ENCODE measurements at places on chromosomes 4 and X.

- DNase-seq: no peak
Measured at GRCh38 chr4:14967982-14968381, 34.3 kb upstream of the CPEB2 start.

GRCh38 chr4:2761035-2761923, 5.1 kb upstream of the TNIP2 start:
- peak; percentile 22 for DNase-seq

DNA sequence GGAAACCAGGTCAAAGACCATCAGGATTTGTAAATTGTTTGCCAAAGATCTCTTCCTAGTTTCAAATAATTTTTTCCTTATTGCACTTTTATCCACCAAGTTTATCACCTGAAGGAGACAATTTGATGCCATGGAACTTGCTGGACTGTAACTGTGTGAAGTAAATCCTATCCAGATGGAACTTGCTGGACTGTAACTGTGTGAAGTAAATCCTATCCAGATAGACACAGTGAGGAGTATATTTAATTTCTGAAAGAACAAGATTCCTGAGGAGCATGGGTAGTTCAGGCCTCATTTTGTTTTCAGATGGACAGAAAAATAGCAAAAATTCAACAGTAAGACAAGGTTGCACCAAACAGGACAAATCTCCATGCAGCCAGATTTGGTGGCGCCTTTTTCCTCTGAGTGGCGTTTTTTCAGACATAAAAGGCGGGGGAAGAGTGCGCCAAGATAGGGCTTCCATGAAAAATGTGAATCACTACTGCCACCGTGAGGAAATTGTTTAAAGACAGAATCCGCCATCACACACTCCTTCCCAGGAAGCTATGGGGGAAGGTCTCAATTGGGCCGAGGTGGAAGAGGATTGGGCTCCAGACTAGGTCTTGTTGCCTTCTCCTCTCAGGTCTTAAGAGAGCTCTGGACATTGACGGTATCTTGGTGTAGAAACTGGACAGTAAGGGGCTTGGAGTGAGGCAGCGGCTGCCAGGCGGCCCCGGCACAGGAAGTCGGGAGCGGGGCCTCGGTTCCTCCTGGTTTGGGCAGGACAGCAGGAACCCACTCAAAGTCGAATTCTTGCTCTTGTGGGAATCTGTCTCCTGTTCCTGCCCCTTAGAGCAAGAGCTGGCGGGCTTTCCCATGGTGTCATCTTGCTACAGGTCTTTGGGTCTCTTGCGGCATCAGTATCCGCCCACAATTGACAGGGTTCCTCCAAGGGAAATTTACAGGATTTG, 234.7 kb downstream of the OR13H1 start:
- DNase-seq: peak; percentile 83

- DNase-seq: no peak
Measured at GRCh38 chrX:80139564-80139963, 125.0 kb downstream of the TBX22 start.

DNA sequence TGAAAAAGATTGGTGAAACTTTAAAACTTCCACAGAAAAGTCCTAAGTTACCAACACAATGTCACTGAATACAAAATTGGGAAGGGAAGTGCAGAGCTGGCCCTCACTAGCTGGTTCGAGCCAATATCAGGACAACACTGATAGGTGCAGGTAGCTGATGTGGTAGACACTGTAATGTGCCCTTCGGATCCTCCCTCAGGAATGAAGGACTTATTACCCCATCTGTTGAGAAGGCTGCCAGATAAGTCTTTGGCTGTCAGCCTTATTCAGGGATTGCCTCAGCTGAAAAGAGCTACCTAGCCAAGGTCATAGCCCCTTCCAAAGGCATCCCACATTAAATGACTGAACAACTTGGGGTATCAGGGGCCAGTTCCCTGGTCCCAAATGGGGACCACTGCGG, 5.3 kb downstream of the MCF2 start:
- no peak for DNase-seq

DNA sequence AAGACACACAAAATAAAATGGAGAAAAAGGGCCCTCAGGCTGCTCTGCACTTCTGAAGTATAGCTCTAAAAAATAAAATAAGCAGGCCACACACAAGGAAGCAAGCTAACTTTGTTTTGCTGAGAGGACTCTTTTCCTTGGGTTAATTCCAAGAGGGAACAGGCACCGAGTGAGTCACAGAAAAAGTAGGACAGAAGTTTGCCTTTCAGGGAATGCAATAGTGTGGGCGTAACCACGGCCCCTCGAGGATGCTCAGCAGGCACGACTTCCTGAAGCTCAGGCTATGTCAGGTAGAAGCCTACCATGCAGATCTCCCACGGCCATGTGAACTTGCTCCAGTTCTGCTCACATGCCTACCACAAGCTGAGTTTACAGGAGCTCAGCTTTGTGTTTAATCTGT, 22.1 kb downstream of the PPP1R2C start:
- DNase-seq: peak; percentile 68

DNA sequence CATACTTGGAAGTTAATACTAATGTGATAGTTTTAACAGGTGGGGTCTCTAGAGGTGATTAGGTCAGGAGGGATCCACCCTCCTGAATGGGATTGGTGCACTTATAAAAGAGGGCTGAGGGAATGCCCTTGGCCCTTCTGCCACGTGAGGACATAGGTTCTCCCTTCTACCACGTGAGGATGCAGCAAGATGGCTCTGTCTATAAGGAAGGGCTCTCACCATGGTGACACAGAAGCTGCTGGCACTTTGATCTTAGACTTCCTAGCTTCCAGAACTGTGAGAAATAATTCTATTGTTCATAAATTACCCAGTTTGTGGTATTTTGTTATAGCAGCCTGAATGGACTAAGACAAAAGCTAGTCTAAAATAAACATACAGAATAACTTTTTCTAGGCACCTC, 1.0 kb downstream of the AADAT start:
- no peak for DNase-seq

GRCh38 chr4:149638073-149638472, 177.6 kb downstream of the IQCM start:
- DNase-seq: peak; percentile 29

- DNase-seq: no peak
Measured at GRCh38 chr4:32931475-32931874, 2211.3 kb downstream of the PCDH7 start.

GRCh38 chrX:9189286-9189685, 155.4 kb upstream of the FAM9B start:
- no peak for DNase-seq

DNA sequence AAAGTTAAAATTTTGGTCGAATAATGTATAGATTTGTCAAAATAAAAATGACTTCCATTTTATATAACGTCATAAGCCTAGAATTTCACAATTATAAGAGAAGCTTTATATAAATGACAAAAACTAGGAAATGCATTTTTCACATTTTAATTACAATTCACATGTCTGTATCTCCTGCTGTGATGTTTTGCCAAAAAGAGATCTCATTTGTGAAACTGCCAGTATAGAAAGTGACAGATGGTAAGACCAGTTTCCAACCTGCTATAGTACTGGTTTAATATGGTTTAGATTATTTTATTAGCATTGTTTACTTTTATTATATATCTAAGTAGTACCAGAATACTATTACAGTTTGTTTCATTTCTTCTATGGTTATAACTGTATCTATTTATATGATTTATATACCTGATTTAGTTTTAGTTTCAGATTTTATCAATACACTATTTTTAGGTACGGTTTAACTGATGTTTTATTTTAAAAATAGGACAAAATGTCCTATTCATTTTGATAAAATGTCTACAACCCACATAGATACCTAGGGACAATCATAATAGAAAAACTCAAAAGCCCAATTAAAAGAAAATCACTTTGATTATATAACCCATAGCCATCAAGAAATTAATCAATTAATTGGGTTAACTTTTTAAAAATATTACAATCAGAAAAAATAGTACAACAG, 5.4 kb upstream of the CCSER1 start:
- no peak for DNase-seq

DNA sequence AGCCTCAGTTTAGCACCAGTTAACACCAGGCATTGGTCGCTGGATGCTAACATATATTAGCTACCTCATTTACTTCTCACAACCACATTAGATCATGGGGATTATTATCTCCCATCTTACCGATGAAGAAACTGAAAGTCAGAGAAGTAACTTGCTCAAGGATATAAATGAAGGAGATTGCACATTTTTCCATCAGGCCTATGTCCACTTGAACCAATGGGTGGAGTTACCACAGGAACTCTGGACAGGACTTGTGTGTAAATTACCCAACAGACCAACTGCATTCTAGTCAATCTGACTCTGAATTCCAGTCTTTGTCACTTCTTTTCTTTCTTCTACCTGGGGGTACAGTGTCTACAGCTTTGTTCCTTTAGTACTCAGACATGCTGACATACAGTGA, 1.8 kb downstream of the LNX1 start:
- DNase-seq: no peak

DNA sequence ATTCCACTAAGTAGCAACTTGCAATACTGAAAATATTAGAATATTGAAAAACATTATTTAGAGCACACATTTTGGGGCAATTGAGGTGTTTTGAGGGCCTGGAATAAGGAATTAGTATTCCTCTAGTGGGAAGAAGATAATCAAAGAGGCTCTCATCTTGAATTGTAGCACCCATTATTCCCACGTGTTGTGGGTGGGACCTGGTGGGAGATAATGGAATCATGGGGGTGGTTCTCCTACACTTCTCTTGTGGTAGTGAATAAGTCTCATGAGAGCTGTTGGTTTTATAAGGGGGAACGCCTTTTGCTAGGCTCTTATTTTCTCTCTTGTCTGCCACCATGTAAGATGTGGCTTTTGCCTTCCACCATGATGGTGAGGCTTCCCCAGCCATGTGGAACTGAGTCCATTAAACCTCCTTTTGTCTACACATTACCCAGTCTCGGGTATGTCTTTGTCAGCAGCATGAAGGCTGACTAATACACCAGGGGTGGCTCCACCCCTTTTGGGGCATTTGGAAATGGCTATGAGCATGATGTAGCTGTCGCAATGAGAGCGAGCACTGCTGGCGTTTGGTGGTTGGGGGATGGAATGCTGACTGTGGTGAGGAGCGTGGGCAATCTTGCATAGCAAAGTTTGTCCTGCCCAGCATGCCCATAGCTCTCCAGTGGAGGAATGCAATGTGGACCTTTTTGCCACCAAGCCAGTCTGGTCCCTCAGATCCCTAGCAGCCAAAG, 308.2 kb downstream of the FRMPD4 start:
- peak; percentile 30 for DNase-seq

DNA sequence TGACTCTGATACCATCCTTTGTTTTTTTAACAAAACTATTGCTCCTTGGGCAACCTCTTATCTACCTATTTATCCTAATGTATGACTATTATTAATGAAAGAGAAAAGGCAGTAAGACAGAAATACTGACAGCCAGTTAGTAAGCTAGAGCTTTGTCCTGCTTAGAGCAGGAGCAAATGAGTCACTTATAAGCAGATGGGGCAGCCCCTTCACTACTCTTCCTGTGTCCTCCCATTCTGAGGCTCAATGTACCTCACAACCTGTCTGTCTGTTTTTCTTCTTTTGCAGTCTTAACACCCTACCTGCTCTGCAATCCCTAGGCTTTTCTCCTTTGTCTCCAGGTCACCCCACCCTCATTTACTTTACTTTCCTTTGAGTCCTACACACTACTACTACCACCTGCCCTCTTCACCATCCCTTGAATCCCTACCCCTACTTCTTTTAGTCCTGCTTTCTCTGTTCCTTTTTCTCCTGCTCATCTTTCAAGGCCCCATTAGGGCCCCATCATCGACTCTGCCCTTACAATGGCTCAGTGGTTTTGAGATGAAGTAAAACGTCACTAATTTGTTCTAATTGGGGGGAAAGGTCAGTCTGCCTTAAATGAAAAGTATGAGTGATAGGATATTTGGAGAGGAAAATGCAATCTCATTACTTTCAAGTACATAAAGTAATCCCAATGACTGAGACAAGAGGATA, 294.3 kb downstream of the GUCY2F start:
- DNase-seq: no peak

- DNase-seq: no peak
Measured at GRCh38 chrX:118824173-118824730, 628 bp downstream of the ZCCHC12 start.

- no peak for DNase-seq
Measured at GRCh38 chr4:41537292-41537890, 566 bp upstream of the LIMCH1 start.

GRCh38 chr4:161186750-161187149, 977.0 kb downstream of the FSTL5 start:
- DNase-seq: no peak

GRCh38 chr4:76028350-76028765, 5.1 kb upstream of the CXCL10 start:
- DNase-seq: peak; percentile 23

DNA sequence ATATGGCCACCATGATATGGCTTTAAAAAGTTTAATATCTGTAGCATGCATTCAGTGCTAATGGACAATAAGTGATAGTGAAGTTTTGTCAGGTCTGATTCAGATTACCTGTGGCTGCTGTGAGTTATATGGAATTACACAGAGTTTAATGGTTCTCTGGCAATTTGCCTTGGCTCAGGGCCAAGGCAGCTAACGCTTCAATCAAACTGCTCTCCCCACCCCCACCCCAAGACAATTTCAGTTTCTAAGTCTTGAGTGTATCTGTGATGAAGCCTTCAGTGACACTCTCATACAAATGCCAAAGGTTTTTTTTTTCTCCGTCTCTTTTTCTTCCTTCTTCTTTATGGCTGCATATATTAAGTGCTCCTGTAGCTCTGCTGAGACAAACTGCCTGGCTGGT, 106.6 kb downstream of the SHROOM4 start:
- DNase-seq: no peak

GRCh38 chr4:15479089-15479912, 9.6 kb downstream of the CC2D2A start:
- DNase-seq: peak; percentile 90

DNA sequence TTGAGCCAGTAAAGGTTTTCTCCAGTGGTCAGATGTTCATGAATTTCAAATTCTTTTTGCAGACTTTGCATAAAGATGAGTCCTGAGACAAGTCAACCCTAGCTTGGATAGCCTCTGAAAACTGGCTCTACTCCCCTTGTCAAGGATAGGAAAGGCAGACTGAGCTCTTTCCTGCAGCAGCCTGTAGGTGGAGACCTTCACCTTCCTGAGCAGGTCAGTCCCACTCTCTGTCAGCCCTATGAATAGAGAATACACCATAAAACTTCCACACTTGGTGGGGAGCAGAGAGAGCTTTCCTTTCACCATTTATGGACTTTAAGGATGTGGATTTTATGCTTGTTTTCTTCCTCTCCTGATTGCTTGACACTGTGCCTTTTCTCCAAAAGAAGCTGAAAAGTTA, 41.9 kb downstream of the PCDH19 start:
- DNase-seq: no peak
